Caco-2 (cell line): ENCODE measurements at places on chromosomes 5 and 9.

- no peak for DNase-seq
Observed at GRCh38 chr5:61472172-61472958, 140.3 kb downstream of the ZSWIM6 start.

DNA sequence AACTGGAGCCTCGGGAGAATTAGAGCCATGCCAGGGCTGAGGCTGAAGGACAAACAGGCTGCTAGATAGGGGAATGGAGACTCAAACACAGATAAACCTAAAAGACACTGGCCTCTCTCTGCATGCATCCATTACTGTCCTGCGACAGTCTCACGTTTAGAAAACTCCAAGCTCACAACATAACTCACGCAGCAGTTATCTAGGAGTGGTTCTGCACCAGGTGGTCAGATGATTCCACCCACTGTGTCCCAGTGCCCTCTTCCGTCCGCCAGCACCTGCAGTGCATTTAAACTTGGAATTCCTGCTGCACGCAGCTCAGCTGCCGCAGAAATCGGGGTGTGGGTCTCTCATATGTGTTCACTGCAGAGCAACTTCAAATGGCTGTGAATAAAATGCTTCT is 272.6 kb upstream of the IRX2 start:
- no peak for DNase-seq

DNA sequence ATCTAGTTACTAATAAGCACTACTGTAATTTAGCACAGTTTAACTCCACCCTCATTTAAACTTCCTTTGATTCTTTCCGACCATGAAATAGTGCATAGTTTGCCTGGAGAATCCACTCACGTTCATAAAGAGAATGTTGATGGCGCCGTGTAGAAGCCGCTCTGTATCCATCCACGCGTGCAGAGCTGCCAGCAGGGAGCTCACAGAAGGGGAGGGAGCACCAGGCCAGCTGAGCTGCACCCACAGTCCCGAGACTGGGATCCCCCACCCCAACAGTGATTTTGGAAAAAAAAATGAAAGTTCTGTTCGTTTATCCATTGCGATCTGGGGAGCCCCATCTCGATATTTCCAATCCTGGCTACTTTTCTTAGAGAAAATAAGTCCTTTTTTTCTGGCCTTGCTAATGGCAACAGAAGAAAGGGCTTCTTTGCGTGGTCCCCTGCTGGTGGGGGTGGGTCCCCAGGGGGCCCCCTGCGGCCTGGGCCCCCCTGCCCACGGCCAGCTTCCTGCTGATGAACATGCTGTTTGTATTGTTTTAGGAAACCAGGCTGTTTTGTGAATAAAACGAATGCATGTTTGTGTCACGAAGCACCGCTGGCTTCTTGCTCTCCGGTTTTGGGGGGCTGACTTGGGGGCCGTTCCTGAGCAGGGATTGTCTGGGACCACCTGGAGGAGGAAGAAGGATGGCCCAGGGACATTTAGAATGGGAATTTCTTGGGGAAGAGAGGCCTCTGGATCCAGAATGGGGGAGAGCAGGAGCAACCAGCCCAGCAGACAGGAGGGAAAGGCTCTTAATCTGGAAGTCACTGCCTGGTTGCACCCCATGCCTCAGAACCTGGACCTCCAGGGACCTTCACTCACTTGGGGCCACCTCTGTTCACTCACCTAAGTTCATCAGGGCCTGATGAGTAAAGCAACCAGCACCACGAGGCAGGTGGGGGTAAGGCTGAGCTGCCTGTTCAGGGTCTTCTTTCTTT is 35.4 kb downstream of the CXXC5 start:
- DNase-seq: no peak

DNA sequence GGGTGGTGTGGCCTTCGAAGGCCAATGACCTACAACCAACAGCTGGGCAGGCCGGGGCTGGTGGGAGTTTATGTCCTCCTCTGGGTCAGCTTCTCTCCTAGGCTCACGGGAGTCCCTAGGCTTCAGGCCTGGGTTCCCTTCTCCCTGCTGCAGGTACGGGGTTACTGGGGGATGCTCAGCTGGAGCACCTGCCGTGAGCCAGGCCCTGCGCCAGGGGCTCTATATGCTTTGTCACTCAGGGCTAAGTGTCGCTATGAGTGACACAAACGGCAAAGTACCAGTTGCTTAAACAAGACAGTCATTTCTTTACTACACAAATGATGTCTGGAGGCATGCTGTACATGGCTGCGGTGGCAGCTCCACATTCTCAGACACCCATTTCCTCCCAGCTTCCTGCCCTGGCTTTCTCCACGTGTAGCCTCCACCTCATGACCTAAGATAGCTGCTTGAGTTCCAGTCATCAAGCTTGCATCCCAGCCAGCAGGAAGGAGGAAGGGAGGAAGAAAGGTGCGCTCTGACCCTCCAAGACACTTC is 22.5 kb upstream of the NINJ1 start:
- no peak for DNase-seq

DNA sequence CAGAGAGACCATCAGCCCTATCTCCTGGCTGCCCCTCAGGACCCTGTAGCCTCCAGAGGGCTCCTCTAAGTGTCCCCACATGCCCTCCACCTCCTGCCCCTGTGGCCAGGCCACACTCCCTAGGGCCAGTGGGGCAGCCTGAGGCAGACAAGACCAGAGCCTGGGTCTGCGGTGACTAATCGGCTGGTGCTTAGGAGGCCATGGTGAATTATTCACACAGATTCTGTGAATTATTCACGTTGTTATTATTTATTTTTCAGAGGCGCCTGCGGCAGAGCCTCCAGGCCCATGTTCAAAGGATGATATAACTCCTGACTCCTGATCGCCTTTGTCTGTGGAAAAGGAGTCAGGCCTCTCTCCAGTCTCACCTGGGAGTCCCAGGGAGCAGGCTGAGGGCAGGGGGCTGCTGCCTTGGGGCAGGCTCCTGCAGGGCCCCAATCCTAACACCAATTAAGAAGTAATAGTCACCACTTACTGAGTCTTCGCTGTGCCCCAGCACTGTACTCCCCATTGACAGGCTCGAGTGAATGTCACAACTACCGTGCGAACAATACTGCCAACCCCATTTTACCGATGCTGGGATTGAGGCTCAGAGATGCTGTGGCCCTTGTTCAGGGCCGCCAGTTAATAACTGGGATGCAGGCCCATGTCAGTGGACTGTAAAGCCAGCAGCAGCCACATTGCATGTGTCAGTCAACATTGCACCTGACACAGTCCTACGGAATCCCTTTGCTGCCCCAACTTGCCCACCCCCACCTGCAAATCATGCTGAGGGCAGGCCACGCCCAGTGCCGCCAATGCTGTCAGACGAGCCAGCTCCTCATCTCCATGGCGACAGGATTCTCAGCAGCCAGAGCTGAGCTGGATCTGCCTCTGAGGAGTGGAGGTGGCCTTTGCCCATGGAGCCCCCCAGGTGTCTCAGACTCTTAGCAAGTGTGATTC is 94.9 kb downstream of the PCDH1 start:
- peak; percentile 72 for DNase-seq

GRCh38 chr9:14723301-14723700 is 768 bp upstream of the CER1 start:
- no peak for DNase-seq
